ENCODE measurements at places on chromosomes 2 and 18.

GRCh38 chr2:177670791-177671535 lies 278.4 kb downstream of the AGPS start:
- DNase-seq: no peak

- DNase-seq: no peak
These were observed 23.7 kb downstream of the PGAP1 start for GRCh38 chr2:196902828-196903227.

DNA sequence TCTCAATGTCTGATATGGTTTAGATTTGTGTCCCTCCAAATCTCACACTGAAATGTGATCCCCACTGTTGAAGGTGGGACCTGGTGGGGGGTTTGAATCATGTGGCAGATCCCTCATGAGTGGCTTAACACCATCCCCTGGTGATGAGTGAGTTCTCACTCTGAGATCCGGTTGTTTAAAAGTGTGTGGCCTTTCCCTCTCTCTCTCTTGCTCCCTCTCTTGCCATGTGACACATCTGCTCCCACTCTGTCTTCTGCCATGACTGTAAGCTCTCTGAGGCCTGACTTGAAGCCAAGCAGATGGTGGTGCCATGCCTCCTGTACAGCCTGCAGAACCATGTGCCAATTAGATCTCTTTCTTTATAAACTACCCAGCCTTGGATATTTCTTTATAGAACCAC lies 108.8 kb downstream of the RBMS1 start:
- DNase-seq: no peak

DNA sequence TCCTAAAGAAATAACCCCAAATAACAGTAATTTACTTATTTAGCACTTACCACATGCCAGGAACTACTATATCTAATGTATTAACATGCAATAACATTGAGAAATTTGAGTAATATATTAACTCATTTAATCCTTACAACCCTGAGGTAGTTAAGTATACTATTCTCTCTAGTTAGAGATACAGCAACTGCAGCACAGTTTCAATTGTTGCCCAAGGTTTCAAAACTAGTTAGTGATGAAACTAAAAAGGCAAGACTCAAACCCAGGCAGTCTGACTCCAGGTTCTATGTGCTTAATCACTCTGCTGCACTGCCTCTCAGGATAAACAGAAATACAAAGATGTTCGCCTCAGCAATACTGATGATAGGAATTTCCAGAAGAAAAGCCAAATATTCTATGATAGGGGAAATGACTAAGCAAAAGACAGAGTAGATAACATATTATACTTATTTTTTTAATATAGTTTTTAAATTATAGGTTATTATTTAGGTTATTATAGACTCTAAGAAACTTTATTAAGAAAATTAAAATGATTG lies 88.0 kb downstream of the SS18 start:
- DNase-seq: no peak

- no peak for DNase-seq
These were observed 502.8 kb downstream of the CMPK2 start for GRCh38 chr2:6362671-6363450.

DNA sequence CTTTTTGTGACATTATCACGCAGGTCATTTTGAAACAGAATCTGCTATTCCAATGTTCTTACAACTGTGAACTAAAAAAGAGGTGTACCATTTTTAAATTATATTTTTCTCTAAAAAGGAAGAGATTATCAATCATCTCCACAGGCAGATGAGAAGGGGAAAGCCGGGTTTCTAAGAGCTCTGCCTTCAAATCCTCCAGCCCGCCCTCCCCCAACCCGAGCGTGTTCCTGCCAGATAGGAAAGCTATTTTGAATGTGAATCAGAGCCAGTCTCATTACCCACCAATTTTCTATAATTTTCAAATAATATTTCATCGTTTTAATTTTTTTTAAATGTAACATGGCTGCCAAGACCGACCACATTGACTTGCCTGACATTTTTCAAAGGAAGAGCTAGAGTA lies 65.9 kb downstream of the KCNF1 start:
- DNase-seq: no peak

- no peak for DNase-seq
These were observed 66.0 kb upstream of the HAAO start for GRCh38 chr2:42858140-42859005.

DNA sequence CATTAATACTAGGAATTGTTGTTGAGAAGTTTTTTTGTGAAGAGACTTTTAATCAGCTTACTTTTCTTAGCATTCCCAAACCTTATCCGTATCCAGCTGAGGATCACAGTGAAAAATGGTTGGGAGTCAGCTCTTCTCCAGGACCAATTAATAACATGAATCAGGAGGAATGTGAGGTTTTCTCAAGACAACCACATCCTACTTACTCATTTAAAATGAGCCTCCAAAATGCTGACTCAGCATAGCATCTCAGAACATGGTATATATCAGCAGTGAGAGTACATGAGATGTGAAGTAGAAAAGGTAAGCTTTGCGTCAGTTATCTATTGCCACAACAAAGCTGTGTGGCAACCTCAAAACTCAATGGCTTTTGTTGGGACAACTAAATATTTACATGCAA lies 140.3 kb downstream of the NRP2 start:
- DNase-seq: no peak

GRCh38 chr18:57586251-57587049 lies at the start of gene FECH:
TSS of gene FECH (minus strand) at chr18:57586702. CDS start at chr18:57586620, 82 bp downstream.
- DNase-seq: peak; percentile 49

- no peak for DNase-seq
These were observed 3.0 kb upstream of the DLX1 start for GRCh38 chr2:172082105-172082943.

GRCh38 chr2:70626254-70626990 lies 72.8 kb upstream of the TGFA start:
- DNase-seq: no peak

- DNase-seq: no peak
These were observed 30.6 kb downstream of the ITSN2 start for GRCh38 chr2:24329700-24330099.

DNA sequence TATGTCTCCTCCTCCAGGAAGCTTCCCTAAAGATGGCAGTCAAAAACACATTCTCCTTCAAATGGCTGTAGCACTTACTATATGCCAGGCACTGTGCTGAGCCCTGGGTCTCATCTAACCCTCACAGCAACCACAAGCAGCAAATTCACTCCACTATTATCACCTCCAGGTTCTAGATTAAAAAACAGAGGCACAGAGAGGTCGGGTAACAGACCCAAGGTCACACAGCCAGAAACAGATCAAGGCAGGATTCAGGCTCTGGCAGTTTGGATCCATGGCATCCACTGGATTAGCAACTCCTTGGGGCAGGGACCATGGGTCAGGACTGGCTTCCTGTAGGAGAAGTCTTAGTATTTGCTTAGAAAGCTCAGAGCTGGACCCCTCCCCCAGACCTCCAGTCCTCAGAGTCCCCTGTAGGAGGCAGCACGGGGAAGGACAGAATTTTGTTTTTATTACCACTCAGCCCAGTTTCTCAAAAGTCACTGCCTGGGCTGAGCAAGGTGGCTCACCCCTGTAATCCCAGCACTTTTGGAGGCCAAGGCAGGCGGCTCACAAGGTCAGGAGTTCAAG lies 34.4 kb downstream of the ZFP36L2 start:
- DNase-seq: no peak

GRCh38 chr2:37005118-37005868 lies 39.0 kb upstream of the STRN start:
- DNase-seq: no peak

GRCh38 chr2:129164220-129164949 lies 815.1 kb upstream of the RAB6C start:
- DNase-seq: no peak

DNA sequence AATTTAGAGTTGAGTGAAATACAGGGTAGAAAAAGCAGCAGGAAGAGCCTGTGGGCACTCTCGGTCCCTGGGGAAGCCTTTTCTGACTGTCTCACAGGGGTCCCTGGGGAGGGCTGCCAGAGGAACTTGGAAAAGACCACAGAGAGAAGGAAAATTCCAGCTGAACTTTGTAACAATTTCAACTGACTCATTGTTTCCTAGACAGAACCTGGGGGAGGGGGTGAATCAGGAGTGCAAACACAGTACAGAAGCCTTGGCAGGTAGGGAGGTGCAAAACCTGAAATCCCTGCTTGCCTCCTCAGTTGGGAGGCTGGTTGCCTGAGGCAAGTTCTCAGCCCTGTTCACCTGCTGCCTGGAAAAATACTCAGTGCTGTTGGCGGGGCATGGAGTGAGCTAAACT lies 106.8 kb downstream of the GRB14 start:
- DNase-seq: no peak

GRCh38 chr2:46252891-46253659 lies 44.1 kb upstream of the EPAS1 start:
- DNase-seq: no peak

- no peak for DNase-seq
These were observed 205.1 kb upstream of the TNP1 start for GRCh38 chr2:217065012-217065290.

DNA sequence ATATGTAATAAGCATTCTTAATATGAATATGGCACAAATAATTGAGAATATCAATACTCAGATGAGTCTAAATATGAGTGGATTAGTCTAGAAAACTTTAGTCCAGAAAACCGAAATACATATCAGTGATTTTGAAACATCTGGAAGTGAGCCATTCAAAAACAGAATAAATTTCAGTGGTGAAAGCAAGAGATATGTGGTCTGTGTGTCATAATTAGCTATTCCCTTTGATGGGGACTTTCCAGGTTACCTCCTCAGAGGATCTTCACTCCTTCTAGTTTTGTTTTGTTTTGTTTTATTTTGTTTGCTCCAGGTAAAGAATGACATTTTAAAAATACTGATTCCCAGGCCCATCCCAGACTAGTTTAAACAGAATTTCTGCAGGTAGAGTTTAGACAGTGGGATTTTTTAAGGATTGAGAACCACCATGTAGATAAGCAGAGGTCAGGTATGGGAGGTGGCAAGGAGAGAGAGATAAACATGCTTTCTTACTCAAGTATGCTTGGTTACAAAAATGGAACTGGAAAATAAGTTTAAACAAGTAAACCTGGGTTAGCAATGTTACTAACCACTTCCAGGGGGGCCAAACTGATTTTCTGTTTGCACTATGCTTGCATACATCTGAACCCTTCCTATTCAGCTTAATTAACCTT lies 70.7 kb downstream of the NABP1 start:
- DNase-seq: no peak

- DNase-seq: no peak
These were observed 54.2 kb downstream of the GBX2 start for GRCh38 chr2:236113948-236114347.

DNA sequence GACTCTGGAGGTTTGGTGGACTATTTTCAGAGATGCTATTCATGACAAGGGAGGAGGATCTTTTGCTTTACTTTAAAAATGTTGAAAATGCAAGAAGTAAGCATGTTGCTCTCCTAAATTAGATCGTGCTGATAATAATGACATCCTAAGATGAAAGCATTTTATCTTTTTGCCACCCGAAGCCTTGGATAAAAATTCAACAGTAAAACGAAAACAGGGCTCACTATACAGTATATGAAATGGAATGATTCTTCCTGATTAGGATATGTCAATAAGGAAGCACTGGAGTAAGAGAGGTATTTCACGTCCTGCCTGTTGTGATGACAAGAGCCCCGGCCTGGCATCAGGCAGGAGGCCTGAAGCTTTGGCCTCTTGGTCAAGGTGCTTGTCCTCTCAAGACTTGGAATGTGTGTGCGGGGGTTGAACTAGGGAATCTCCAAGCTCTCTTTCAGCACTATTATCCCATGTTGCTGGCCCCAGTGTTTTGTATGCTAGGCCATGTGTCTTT lies 306.0 kb downstream of the MTX2 start:
- no peak for DNase-seq

DNA sequence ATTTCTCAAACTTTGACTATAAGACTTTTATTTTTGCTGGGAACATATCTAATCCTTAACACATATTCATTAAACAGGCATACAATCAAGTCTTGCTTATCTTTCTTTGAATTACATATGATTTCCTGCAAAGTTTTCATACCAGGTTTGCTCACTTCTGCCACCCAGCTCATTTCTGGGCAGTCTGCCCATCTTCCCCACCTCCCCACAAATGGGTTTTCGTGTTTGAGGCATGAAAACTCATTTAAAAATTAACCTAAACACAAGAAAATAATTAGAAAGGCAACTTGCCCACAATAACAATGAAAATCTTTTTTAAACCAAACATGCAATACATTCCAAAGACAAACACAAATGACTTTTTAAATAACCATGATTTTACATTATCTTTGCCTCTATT lies 3.4 kb downstream of the CHST9 start:
- no peak for DNase-seq
